CD4-positive, alpha-beta memory T cell (primary cell): ENCODE measurements at places on chromosomes 6 and 20. TPM values are rescaled to one million over a fixed set of nuclear protein-coding genes. Genes with fewer than 3 reads are reported as not detected.
A peak's percentile ranks its signal among the peaks of the same experiment; 100 is the strongest.

LKAAEAR1 gene
- 0.39 TPM for total RNA-seq

BIRC7 gene
- total RNA-seq = not detected

SLC26A8 gene
- total RNA-seq = not detected

- no peak overlapping the region for H3K4me3 ChIP-seq
- H3K36me3 ChIP-seq = no peaks in the 10 kb centered on the region
- H3K4me1 ChIP-seq = peaks cover 3% of the 10 kb centered on the region
- no peak overlapping the region for H3K27ac ChIP-seq
- no peak for DNase-seq
Observed at GRCh38 chr6:67361264-67361663, 1273.8 kb upstream of the ADGRB3 start.

- H3K4me1 ChIP-seq = no peaks in the 10 kb centered on the region
- no peaks in the 10 kb centered on the region for H3K36me3 ChIP-seq
- no peak overlapping the region for H3K27ac ChIP-seq
- no peak for DNase-seq
Observed at GRCh38 chr6:132525866-132526265, 12.2 kb upstream of the TAAR9 start.

GRCh38 chr6:142841915-142842314, 103.1 kb downstream of the HIVEP2 start:
- H3K27ac ChIP-seq = peak overlapping the region; percentile 83
- no peaks in the 10 kb centered on the region for H3K36me3 ChIP-seq
- no peaks in the 10 kb centered on the region for H3K27me3 ChIP-seq
- no peak for DNase-seq
- H3K4me3 ChIP-seq = peak overlapping the region; percentile 32
- H3K4me1 ChIP-seq = peaks cover 93% of the 10 kb centered on the region

DNA sequence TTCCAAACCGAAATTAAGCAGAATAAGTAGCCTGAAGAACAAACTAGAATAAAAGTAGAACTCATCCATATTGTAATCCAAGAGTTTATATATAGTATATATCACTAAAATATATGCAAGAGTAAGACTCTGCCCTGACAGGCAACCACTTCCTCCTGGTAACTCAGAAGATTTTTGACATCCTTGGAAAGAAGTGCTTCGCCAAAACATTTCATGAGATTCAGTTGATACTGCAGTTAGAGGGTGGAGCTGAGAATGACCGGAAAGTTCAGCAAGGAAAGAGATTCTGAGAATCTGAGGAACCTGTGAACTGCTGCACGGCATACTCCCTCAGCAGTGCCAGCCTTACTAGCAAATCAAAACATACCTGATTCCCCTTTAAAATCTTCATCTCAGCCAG, 79.6 kb downstream of the CDK19 start:
- no peak overlapping the region for H3K27ac ChIP-seq
- H3K4me3 ChIP-seq = no peak overlapping the region
- no peaks in the 10 kb centered on the region for H3K4me1 ChIP-seq
- H3K27me3 ChIP-seq = no peaks in the 10 kb centered on the region
- H3K36me3 ChIP-seq = no peaks in the 10 kb centered on the region
